ENCODE measurements at places on chromosomes 16 and 17.
A peak's percentile ranks its signal among the peaks of the same experiment; 100 is the strongest.

- no peak for DNase-seq
These were observed 14.9 kb downstream of the CPPED1 start for GRCh38 chr16:12788758-12789157.

GRCh38 chr17:57490890-57491289, 234.6 kb downstream of the MSI2 start:
- no peak for DNase-seq

- DNase-seq = no peak
These were observed 60.9 kb downstream of the PDPK1 start for GRCh38 chr16:2598723-2599122.

DNA sequence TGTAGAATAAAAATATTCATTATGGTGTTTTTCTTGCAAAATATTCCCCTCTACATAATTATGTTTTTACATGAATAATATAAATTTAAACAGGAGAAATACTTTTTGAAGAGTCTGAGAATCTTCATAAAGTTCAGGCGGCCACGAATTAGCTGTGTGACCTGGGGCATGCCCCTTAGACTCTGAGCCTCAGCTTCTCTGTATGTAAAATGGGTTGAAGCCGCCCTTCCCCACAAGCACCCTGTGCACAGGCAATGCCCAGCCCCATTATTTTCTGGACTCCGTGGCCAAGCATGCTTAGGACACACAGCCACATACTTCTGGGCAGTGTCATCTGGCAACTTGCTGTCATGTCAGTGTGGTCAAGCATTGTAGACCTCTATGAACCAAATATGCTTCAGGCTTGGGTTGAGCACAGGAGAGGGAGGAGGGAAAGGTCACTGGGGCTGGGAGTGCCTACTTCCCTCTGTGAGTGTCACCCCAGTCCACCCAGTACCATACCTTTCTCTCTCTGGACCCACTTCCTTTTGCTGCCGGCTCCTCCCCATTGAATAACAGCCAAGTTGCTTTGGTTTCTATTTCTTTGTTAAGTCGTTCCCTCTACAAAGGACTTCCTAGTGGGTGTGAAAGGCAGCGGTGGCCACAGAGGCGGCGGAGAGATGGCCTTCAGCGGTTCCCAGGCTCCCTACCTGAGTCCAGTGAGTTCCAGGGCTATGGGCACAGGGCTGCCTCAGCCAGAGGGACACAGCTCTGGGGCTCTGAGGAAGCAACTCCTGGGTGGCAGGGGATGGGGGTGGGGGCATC, at the start of gene LGALS9:
TSS of gene LGALS9 (plus strand) at position 582 of the 804 bp plus-strand sequence. CDS start at position 660, 78 bp downstream.
- peak; percentile 15 for DNase-seq

- no peak for DNase-seq
These were observed 5.4 kb upstream of the PSMC5 start for GRCh38 chr17:63821804-63822203.

- peak; percentile 32 for DNase-seq
These were observed 7.1 kb upstream of the FTSJ3 start for GRCh38 chr17:63834431-63835166.

Measured in stimulated activated CD4-positive, alpha-beta T cell treated with anti-CD3 and anti-CD28 coated beads, Interleukin-12 subunit alpha, Interleukin-12 subunit beta, amount 100 ng/mL, for 4 hours (primary cell).